ENCODE measurements at places on chromosomes 12 and 14.

GRCh38 chr12:77553976-77554619 is 276.6 kb upstream of the NAV3 start:
- peak; percentile 24 for DNase-seq

DNA sequence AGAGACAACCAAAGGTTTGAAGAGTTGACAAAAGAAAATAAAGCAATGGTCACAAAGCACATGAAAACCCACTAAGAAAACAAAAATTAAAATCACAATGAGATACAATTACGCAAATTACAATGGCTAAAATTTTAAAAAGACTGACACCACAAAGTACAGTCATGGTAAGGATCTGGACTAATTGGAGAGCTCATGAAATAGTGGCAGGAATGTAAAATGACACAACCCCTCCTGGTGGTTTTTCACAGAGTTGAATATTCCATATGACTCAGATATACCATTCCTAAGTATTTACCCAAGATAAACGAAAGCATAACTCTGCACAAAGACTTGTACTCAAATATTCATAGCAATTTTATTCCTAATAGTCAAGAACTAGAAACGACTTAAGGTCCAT is 65.9 kb downstream of the NOVA1 start:
- DNase-seq, result no peak

- DNase-seq, result no peak
These were observed 22.2 kb downstream of the FCF1 start for GRCh38 chr14:74735125-74735524.

DNA sequence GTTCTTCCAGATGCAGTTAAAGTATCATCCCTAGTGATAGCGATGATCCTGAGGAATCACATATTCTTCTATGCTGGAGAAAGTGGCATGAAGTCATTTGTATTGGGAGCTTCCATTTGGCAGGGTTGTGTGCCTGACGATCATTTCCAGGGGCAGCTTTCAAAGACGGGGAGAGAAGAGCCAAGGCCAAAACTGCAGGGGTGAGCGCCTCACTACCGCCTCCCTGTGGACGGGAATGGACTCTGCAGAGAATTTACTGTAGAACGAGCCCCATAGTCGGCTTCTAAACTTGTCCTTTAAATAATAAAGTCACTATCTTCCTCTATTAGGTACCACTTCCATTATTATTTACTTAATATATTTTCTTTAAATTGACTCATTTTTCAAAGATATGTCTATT is 555.9 kb upstream of the TMEM132C start:
- DNase-seq, result no peak

- no peak for DNase-seq
These were observed 396.1 kb downstream of the RAD51B start for GRCh38 chr14:68215629-68216028.

- peak; percentile 4 for DNase-seq
These were observed 84.6 kb upstream of the ATF7IP start for GRCh38 chr12:14280921-14281320.

DNA sequence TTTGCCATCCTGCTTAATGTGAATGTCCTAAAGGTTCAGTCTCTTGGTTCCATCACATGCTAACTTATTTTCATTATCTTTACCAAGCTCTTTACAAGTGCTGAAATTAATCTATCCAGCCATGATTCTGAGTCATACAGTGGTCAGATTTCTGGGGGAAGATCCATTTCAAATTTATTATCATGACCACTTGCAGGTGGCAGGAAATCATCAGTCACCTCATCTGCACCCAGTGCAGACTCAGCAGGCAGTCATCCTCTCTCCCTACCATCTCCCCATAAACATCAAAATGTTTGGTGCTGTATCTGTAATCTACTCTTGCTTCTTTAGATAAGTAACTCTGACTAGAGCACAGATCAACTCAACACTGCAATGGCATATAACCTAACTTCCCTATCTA is 23.5 kb downstream of the ATG14 start:
- DNase-seq, result no peak

DNA sequence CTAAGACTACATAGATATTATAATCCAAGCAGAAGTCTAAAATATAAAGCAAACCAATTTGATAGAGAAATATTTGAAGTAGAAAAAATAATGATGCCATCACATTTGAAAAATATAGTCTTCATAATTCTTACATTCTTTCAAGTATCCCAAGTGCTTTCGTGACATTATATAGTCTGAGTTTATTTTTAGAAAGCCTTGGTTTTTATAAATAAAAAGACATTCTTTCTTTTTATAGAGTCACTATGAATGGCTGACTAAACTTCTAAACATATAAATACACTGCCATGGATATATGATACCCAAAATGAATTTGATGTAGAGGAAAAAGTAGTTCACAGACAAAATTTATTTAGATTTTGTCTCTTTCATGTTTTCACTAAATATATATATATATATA is 135.1 kb upstream of the PDZRN4 start:
- no peak for DNase-seq
